ENCODE measurements at places on chromosomes 5 and 9.

- DNase-seq, result no peak
Observed at GRCh38 chr9:137762414-137763061, 115.0 kb upstream of the CACNA1B start.

GRCh38 chr5:34648039-34648839 is 7.9 kb upstream of the RAI14 start:
- DNase-seq, result no peak

GRCh38 chr9:70534471-70534870 is 120.0 kb upstream of the KLF9 start:
- no peak for DNase-seq

GRCh38 chr9:93317495-93318094 is 133.7 kb downstream of the WNK2 start:
- no peak for DNase-seq

DNA sequence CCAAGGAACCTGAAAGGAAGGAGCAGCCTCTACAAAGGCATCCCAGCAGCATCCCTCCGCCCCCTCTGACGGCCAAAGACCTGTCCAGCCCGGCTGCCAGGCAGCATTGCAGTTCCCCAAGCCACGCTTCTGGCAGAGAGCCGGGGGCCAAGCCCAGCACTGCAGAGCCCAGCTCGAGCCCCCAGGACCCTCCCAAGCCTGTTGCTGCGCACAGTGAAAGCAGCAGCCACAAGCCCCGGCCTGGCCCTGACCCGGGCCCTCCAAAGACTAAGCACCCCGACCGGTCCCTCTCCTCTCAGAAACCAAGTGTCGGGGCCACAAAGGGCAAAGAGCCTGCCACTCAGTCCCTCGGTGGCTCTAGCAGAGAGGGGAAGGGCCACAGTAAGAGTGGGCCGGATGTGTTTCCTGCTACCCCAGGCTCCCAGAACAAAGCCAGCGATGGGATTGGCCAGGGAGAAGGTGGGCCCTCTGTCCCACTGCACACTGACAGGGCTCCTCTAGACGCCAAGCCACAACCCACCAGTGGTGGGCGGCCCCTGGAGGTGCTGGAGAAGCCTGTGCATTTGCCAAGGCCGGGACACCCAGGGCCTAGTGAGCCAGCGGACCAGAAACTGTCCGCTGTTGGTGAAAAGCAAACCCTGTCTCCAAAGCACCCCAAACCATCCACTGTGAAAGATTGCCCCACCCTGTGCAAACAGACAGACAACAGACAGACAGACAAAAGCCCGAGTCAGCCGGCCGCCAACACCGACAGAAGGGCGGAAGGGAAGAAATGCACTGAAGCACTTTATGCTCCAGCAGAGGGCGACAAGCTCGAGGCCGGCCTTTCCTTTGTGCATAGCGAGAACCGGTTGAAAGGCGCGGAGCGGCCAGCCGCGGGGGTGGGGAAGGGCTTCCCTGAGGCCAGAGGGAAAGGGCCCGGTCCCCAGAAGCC is 30.8 kb downstream of the CD180 start:
- DNase-seq, result peak; percentile 67

- DNase-seq, result no peak
Observed at GRCh38 chr9:83646500-83647239, 23.7 kb downstream of the IDNK start.

DNA sequence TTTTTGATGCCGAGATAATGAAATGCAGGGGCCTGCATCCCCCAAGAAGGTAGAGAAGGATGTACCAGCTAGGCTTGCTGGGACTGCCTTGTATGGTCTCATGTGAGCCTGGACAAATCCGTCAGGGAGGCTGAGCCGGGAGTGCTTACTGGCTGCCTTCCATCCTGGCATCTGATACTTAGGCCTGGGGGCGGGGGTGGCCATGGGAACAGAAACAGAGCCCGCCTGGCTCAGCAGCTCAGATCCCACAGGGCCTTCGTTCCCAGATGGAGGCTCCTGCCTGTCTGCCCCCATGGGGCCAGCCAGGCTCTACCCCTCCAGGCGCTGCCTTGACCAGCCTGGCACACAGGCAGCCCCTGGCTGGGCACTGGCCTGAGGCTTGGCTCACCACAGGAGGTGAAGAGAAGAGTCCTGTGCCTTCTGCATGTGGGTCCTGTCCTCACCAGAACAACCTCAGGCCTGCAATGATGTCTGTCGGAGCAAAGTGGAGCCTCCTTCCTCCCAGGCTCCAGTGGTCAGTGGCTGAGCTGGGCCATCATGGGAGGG is 10.5 kb upstream of the SPATA31E1 start:
- DNase-seq, result no peak

DNA sequence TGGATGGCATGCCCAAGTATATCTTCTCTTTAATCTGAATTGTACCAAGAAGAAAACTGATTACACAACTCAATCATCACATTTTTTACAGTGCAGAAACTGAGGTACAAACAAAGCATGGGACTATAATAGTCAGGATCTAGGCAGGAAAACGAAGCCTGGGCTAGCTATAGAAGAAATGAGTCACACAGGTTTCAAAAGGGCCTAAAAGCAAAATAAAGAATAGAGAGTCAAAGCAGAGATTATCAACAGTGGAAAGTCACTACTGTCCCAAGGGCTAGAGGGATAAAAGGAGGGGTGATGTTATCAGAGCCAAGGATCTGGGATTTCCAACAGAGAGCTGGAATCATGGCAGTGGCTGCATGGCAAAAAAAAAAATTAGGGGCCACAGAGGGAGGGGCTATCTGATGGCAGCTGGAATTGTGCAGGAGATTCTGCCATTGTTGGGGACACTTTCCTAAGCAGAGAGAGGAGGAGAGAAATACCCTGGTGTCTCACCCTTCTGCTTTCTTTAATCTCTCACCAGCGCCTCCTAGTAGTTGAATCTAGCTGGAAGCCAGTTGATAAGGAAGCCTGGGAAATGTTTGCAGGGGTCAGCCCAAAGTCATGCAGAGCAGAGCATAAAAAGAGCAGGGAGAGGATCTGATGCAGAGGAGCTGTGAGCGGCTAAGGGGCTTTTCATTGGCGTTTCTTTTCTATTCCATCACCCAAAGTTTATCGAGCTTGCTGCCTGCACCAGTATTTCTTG is 343.2 kb downstream of the ACTL7B start:
- no peak for DNase-seq

DNA sequence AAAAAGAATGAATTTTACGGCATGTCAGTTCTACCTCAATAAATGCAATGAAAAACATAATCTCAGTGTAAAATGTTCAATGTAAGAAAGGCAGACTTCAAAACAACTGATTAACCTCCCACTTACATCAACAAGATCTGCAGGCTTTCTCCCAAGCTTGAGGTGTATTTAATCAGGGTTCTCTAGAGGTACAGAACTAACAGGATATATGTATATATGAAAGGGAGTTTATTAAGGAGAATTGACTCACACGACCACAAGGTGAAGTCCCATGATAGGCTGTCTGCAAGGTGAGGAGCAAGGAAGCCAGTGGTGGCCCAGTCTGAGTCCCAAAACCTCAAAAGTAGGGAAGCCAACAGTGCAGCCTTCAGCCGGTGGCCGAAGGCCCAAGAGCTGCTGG is 35.9 kb downstream of the MARCHF3 start:
- DNase-seq, result no peak

GRCh38 chr5:62354028-62354874 is 48.2 kb downstream of the KIF2A start:
- DNase-seq, result no peak

DNA sequence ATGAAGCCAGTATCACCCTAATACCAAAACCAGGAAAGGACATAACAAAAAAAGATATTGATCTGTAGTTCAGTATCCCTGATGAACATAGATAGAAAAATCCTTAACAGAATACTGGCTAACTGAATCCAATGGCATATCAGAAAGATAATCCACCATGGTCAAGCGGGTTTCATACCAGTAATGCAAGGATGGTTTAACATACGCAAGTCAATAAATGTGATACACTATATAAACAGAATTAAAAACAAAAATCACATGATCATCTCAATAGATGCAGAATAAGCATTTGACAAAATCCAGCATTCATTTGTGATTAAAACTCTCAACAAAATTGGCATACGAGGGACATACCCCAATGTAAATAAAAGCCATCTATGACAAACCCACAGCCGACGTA is 110.9 kb downstream of the AOPEP start:
- no peak for DNase-seq

DNA sequence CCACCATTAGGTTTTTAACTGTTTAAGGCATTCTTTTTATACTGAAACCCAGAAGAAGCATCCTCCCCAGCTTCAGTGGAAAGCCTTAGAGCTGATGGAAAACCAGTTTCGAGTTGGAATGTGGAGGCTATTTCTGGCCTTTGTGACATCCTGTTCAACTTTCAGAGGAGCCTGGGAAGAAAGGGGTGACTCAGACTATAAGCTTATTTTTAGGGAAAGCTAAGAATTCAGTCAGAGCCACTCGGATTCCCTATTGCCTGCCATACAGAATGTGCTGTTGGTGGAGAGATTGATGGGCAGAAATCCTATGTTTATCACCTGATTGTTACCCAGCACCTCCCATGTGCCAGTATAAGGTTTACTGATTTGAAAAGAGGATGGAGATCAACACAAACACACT is 19.8 kb downstream of the PALM2AKAP2 start:
- no peak for DNase-seq

DNA sequence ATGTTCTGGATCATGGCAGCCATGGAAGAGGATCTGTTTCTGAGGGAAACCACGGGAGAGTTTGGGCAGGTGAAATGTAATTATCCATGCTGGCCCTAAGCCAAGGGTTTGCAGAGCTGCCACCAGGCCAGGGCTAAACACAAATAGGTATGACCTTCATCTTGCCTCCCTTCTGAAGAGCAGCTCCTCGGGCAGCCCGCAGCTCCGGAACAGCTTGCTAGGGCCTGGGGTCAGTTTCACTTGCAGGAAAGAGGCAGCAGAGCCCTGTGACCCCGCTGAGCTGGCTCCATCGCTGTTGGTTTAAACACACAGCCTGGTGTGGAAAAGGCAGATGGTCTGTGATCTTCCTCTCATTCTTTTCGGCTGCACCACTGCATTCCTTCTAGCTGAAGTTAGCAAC is 141.4 kb downstream of the TMEM38B start:
- no peak for DNase-seq

- no peak for DNase-seq
Observed at GRCh38 chr9:97567894-97568202, 65.3 kb downstream of the TSTD2 start.

DNA sequence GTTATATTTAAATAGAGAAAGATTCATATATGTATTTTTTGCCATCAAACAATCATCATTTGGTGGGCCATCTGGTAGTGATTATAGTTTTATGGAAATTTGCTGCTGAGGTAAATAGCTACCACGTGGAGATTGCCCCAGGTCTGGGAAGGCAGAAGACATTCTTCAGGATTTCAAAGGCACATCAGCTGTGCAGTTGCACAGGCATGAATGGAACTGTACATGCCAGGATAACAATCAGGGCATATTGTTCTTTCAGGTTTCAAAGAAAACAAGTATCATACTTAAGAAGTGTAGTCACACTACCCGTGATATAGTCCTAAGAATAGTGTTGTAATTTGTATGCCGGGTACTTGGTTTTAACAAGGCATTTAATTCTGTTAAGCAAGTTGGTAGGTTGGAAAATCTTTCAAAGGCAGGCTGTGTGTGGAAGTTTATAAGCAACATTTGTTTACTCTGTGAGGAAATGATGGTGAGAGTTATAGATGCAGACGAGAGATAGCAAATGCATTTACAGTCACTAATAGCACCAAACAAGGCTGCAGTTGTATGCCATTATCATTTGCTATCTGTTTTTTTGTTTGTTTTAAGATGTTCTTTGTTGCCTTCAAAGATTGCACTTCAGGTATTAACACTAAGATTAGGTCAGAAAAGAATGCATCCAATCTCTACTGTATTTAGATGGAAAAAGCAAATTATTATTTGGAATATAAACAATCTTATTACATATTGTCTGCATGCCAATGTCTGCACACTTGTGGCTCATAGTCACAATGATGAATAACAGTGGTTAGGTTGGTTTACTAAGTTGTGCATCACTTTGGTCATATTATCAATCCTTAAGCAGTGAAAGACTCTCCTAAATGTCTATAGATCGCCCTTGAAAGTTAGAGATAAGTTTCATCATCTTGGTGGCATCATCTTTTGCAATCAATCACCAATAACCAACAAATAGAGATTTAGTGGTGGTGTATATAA is 55.3 kb downstream of the RPS23 start:
- no peak for DNase-seq

- DNase-seq, result no peak
Observed at GRCh38 chr5:56158331-56158960, 74.7 kb downstream of the ANKRD55 start.

- DNase-seq, result no peak
Observed at GRCh38 chr9:35158501-35159280, 3.1 kb upstream of the UNC13B start.

- no peak for DNase-seq
Observed at GRCh38 chr5:108084105-108084504, 297.8 kb downstream of the FBXL17 start.

DNA sequence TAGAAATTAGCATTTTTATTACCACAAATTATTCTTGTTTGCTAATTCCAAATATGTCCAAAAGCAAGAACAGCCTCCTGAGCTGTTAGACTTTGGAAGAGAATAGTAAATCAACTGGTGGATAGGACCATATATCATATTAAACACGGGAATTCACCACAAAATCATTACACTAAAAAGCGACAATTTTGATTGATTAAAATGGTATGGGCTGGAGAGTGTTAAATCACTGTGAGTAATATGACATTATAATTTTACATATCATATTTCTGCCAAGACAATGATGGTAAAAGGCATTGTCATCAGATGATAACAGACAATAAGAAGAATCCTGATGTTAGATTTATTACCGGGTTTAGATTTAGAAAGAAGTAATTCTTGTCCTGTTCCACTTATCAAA is 107.2 kb upstream of the ARRDC3 start:
- no peak for DNase-seq

- no peak for DNase-seq
Observed at GRCh38 chr9:112013266-112013665, 116.7 kb downstream of the UGCG start.

DNA sequence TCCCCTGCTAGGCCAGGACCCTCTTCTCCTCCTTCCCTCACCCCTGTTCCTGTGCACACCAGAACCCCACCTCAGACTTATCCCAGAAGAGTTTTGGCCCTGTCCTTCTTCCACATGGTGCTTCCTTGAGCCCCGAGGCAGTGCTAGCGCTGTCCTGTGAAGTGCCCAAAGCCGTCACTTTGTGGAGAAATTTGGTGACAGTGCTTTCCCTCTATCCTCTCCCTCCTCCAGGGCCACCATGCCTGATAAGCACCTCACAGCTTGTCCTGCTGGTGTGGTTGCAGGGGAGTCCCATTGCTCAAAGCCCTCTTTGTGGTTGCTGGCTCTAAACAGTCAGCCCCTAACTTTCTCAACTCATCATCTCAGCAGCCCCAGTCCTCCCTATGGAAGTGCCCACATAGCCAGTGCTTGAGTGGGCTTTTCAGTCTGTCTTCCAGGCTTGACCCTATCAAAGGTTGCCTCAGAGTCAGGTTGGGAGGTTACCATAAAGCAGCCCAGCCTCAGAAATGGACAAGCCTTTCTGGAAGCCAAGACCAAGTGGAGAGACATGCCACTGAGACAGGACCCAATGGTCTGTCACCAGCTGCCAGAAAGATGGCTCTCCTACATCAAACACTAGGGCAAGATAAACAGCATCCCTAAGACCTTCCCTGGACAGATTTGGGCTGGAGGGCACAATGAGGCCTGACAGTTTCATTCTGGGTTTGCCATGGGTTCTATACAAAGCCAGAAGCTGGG is 18.0 kb downstream of the IGIP start:
- DNase-seq, result no peak

GRCh38 chr5:141570655-141571054 is 48.1 kb downstream of the DIAPH1 start:
- no peak for DNase-seq

All from activated gamma-delta T cell treated with anti-CD3 and anti-CD28 coated beads, Interleukin-2, amount 50 U/mL, for 16 hours (primary cell).